ENCODE measurements at places on chromosomes 5 and 9.

DNA sequence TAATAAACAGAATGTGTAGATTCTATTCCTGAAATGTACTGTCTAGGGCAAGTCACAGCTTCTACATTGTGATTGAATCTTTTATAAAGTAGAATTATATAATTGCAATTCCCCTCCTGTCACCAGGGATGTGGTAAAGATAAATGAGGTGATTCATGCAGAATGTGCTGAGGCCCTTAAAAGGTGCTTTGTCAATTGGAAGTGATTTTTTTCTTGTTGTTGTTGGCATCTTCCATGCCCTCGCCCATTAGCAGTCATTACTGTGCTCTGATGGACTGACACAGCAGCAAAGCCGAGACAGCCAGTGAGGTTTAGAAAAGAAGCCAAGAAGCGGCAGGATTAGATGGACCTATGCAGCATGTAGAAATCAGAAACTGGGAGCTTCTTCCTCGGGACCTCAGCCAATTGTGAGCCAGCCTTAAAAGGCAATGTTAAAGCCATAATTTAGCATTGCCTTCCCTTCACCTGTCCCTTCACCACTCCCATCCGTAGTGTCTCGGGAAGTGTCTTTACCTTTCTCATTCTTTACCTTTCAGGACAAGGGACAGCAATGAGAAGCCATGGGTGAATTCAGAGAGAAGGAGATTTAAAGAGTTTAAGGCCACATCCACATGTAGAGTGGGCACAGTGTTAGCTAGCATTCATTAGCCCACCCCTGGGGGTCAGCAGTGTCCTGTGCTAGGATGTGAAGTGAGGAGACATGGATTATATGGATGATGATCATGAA, 257.8 kb downstream of the PLK2 start:
- no peaks in the 10 kb centered on the region for H3K36me3 ChIP-seq
- no peaks in the 10 kb centered on the region for H3K27me3 ChIP-seq
- no peaks in the 10 kb centered on the region for H3K4me1 ChIP-seq
- no peak for DNase-seq
- no peak overlapping the region for H3K4me3 ChIP-seq

GRCh38 chr5:7947301-7947700, 78.4 kb downstream of the MTRR start:
- H3K4me3 ChIP-seq: no peak overlapping the region
- no peaks in the 10 kb centered on the region for H3K27me3 ChIP-seq
- no peak for DNase-seq
- no peaks in the 10 kb centered on the region for H3K36me3 ChIP-seq

DNA sequence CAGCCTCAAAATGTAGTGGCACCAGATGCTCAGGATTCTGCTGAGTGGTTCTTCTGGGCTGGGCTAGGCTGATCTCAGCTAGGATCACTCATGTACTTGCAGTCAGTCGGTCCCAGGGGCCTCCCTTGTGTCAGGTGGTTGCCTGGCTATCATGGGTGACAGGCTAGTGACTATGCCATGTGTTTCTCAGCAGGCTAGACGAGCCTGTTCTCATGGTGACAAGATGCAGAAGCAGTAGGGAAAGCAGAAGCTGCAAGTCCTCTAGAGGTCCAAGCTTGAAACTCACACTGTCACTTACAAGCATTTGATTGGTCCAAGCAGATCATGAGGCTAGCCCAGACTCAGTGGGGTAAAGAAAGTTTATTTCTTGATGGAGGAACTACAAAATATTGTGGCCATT, 15.2 kb upstream of the KCNMB1 start:
- H3K4me1 ChIP-seq: no peaks in the 10 kb centered on the region
- H3K27me3 ChIP-seq: no peaks in the 10 kb centered on the region
- no peak overlapping the region for H3K27ac ChIP-seq
- DNase-seq: no peak
- no peaks in the 10 kb centered on the region for H3K36me3 ChIP-seq
- H3K4me3 ChIP-seq: no peak overlapping the region

DNA sequence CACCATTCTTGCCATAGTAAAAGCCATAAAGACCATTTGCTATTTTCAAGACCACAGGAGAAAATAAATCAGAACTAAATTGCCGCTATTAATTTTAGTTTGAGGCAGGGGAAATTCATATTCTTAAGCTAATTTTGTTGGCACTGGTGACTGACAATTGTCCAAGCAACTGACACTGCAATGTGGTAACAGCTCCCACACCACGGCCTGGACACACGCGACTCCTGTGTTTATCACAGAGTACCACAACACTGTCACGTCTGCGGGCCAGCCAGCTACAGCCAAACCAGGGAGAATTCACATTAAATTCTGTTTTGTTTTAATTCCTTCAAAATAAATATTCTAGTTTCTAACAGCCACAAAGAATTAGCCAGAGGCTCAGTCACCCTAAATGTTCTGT, 481.9 kb downstream of the CTNND2 start:
- H3K4me3 ChIP-seq: no peak overlapping the region
- no peak overlapping the region for H3K27ac ChIP-seq
- DNase-seq: no peak

GRCh38 chr5:149693021-149693420, 37.1 kb upstream of the PPARGC1B start:
- no peak overlapping the region for H3K27ac ChIP-seq
- H3K27me3 ChIP-seq: no peaks in the 10 kb centered on the region
- no peaks in the 10 kb centered on the region for H3K4me1 ChIP-seq

Data from breast epithelium (tissue), 4 donors.